ENCODE measurements at places on chromosomes 5 and 9.

DNA sequence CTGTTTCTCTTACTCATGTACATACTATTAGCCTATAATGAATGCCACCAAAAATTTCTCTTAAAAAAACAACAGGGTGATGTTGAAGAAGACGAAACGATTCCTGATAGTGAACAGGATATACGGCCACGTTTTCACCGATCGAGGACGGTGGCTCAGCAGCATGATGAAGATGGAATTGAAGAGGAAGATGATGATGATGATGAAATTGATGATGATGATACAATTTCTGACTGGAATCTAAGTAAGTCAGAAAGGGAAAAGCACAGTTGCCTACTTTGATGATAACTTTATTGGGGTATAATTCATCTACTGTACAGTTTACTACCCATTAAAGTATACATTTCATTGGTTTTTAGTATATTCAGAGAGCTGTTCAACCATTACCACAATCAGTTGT is 66.5 kb downstream of the TNPO1 start:
- DNase-seq, result no peak

GRCh38 chr5:178785999-178786398 is 55.5 kb upstream of the ZNF354A start:
- DNase-seq, result no peak

DNA sequence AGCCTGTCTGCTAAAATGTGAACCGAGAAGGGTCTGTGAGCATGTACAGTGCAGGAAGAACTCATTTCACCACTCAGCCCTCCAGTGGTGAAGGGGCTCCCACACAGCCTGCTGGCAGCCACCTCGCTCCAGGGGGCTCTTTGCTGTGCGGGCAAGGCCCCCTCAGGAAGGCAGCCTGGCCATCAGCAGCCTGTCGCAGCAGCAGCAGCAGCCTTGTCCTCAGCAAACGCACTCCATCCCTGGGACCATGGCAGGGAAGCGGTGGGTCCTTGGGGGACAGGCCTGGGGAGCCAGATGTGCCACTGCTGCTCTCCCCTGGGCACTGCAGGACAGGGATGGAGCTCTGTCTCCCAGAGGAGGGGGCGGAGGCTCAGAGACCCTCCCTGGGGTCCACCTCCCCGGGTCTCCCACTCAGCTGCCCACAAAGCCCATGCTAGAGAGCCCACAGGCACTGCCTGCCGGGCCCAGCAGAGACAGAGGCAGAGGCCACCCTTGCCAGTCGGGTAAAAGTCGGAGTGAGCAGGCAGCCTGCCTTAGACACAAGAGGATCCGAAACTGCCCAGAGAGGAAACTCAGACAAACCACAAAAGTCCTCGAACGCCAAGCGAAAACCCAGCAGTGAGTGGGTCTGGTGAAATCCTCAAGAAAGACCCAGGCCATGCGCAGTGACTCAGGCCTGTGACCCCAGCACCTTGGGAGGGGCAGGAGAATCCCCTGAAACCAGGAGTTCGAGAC is 8.0 kb downstream of the BRD3 start:
- no peak for DNase-seq

- no peak for DNase-seq
Observed at GRCh38 chr9:22143799-22144625, 134.9 kb upstream of the CDKN2B start.

DNA sequence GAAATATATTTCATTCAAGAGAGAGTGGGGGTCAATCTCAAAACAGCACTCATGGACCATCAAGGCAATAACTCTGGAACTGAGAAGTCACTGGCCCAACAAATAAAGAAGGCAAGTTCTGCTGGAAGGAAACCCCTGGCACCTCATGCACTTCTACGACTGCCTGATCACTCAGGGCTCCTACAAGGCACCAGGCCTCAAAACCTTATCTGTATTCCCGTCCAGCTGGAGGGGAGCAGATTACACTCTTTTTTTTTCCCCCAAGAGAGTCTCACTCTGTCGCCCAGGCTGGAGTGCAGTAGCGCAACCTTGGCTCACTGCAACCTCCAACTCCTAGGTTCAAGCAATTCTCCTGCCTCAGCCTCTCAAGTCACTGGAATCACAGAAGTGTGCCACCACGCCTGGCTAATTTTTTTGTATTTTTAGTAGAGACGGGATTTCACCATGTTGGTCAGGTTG is 49.9 kb downstream of the P4HA2 start:
- DNase-seq, result no peak

DNA sequence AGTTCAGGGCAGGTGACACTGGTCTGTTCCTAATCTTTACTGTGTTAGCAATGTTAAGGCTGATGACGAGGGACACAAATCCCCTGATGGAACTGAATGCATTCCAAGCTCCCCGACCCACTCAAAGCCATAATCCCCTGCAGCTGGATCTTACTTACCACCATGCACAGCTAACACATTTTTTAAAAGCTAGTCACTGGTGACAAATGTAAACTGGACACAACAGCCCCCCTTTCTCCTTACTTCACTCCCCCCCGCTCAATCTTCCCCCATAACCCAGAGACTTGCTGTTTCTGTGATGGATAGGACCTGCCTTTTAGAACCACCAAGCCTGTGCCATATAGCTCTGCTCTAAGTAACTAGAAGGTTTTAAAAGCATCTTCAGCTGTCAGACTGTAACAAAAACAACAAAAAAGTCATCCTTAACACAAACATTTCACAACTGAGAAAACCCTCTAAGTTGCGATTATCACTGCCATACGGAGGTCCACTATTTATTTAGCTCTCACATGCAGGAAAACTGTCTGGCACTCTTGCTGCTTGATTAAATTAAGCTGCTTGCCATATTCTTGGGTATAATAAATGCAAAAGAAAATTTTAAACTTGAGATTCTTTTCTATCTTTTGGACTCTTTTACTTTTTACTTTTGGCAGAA is 44.4 kb downstream of the BNC2 start:
- DNase-seq, result no peak

DNA sequence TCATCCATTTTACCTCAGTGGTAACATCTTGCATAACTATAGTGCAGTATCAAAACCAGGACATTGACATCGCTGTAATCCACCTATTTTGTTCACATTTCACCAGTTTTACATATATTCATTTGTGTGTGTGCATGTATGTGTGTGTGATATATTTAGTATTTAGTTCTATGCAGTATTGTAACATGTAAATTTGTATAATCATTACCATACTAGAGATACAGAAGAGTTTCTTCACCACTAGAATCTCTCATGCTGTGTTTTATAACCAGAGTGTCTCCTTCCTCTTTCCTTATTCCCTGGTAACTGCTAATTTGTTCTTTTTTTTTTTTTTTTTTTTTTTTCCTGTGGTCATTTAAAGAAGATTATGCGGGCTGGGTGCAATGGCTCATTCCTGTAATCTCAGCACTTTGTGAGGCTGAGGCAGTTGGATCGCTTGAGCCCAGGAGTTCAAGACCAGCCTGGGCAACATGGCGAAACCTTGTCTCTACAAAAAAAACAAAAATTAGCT is 11.0 kb downstream of the RASA1 start:
- no peak for DNase-seq

DNA sequence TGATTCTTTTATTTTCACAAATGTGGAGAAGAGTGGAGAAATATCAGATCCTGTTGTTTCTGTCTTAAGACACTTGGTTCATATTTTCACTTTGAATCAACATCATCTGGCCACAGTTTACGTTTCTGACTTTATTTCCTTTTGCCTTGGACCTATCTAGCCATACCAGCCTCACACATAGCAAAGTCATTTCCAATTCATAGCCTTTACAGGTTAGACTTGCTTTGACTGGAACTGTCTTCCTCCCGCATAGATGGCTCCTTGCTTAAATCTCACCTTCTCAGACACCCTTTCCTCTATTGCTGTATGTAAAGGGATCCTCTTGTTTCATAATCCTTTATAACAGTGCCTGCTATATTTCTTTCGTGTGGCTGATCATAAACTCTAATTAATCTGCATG is 297.8 kb downstream of the SH3GL2 start:
- no peak for DNase-seq

DNA sequence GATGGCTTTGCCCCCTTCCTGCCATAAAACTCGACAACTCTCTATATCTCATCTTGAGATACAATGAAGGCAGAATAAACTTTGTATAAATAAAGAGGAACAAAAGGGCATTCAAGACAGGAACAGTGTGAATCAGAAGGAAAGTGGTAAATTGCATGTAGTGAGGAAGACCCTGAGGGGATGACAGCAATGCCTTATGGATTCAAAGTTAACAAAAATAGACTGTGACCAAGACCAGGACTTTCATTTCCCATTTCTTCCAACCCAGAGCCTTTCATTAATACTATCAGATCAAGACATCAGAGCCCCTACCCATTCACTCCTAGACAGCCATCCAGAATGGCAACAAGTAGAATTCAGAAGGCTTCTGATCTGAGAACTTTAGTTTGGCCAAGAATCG is 46.4 kb upstream of the ZNF462 start:
- DNase-seq, result no peak

DNA sequence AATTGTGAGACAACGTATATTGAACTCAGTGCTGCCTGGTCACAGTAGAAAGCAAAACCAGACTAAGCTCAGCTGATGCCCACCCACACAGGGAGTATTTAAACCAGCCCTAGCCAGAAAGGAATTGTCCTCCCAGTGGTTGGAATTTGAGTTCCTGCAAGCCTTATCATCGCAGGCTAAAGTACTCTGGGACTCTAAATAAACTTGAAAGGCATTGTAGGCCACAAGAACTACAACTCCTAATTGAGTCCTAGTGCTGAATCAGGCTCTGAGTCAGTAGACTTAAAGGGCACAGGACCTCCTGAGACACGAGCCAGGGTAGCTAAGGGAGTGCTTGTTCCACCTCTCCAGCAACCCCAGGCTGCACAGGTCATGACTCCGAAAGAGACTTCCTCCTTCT is 171.4 kb downstream of the MCTP1 start:
- no peak for DNase-seq

DNA sequence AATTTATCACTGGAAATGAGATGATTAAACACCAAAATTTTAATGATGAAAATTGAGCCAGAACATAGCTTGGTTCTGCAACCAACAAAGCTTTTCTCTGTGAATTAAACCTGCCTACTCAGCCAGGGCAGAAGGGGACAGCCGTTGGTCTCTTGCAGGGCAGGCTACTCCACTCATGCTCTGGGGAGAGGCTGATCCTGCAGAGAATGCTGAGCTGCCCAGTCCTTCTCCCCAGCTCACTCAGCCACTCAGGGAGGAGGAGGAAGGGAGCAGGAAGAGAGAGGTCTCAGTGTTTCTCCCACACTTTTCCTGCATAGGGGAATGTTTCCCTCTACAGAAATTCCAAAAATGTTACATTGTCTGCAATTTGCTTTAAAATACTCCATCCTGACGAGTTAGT is 40.4 kb upstream of the HMHB1 start:
- no peak for DNase-seq
